Midbrain (tissue), 1 donor: ENCODE measurements at places on chromosomes 2 and 18.

- peak; percentile 77 for DNase-seq
Measured at GRCh38 chr2:24409700-24410556, 49.6 kb upstream of the ITSN2 start.

- DNase-seq: no peak
Measured at GRCh38 chr2:88265352-88266303, 95.5 kb downstream of the THNSL2 start.

DNA sequence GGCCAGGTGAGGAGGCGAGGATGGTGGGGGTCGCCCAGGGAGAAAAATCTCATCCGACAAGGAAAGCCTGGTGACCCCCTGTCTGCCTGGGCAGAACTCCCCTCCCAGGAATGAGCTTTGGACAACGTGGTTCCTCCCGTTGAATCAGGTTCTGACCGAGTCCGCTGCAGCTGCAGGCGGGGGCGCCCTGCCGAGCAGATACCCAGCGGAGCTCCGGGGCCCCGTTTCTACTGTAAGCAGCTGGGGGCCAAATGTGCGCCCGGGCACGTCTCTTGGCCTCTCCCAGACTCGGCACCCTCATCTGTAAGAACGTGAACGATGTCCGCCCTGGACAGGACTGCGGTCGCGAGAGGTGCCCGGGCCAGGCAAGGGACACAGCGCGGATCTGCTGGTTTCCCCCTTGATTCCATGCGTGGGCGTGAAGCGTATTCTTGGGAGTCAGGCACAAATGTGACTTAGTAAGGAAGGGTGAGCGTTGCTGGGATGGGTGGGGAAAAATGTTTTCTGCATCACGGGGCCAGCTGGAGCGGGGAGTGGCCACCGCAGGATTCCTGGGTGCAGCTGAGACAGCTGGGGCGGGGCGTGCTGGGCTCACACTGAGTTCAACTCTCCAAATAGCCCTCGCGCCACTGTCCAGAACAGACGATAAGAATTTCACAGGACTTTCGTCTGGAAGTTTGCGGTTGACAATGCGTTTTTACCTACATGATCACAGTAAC lies 20.2 kb upstream of the TUBB6 start:
- DNase-seq: no peak

DNA sequence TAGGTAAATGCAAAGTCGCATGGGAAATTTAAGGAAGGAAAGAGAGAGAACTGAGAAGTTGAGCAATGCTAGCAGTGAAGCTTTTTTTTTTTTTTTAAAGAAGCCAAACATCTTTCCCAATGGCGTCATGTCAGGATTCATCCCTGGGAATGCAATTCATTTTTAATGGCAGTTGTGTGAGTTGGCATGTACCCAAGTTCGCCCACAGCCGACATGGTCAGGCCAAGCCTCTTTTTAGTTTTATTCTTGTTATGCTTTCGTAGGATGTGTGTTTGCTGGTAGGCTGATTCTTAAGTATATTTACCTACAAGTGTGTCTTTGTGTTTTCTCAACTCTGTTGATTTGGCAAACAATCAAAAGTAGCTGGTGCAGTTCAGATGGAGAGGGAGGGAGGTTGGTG lies 127.6 kb upstream of the ITGA6 start:
- DNase-seq: no peak

- no peak for DNase-seq
Measured at GRCh38 chr2:230947908-230948365, 22.9 kb upstream of the GPR55 start.

GRCh38 chr2:25065768-25066167 lies 23.9 kb downstream of the EFR3B start:
- DNase-seq: no peak

DNA sequence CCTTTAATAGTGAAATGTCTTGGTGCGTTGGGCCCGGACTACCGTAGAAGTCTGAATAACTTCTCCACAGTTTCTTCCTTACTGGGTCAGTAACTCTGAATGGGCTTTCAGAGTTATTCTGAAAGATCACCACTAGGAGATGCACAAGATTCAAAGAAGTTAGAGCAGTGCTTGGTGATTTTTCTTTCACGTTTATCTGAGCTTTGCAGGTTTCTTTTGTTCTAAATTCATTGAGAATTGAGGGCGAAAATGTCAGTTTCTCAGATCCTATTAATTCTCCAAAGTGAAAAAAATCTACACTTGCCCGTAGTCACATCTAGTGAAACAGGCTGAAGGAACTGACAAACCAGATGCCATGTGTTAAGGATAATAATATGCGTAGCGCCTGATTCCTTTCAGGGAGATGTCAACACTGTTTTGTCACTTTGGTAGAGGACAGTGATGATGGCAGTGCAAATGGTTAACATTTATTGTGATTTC lies 70.1 kb downstream of the QPCT start:
- DNase-seq: peak; percentile 48

GRCh38 chr2:60104514-60105505 lies 448.6 kb downstream of the BCL11A start:
- no peak for DNase-seq

DNA sequence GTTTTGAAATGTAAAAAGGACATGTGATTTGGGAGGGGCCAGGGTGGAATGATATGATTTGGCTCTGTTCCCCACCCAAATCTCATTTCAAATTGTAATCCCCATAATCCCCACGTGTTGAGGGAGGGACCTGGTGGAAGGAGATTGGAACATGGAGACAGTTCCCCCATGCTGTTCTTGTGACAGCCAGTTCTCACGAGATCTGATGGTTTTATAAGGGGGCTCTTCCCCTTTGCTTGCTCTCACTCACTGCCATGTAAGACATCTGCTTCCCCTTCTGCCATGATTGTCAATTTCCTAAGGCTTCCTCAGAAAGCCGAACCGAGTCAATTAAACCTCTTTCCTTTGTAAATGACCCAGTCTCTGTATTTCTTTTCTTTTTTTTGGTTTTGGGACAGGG lies 39.2 kb downstream of the FECH start:
- DNase-seq: no peak

DNA sequence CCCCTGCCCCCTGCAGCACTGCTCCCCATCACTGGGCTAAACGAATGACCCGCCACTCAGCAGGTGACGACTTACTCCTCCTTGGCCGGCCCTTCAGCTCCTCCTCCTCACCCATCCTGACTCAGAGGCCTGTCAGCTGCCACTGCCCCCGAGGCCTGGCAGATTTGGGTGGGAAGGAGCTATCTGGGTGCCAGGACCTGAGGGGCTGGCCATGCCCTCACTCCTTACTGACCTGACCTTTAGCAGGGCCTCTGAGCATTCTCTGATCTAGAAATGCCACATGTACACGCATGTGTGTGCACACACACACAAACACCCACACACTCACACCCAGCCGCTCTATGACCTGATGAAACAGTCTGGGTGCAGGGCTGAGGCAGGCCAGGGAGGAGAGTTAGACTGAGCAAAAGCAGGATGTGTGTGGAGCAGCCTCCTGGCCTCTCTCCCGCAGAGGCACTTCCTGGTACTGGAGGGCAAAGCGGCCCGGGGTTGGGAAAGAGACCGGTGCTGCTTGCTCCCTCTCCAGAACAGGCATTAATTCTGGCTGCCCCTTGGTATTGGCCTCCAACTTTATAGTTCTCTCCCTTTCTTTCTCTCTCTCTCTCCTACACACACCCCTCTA lies 68.0 kb downstream of the ZFP36L2 start:
- no peak for DNase-seq

- no peak for DNase-seq
Measured at GRCh38 chr2:28552045-28552823, 56.4 kb downstream of the PLB1 start.

- DNase-seq: peak; percentile 41
Measured at GRCh38 chr18:3012136-3013023, 564 bp downstream of the LPIN2 start.

DNA sequence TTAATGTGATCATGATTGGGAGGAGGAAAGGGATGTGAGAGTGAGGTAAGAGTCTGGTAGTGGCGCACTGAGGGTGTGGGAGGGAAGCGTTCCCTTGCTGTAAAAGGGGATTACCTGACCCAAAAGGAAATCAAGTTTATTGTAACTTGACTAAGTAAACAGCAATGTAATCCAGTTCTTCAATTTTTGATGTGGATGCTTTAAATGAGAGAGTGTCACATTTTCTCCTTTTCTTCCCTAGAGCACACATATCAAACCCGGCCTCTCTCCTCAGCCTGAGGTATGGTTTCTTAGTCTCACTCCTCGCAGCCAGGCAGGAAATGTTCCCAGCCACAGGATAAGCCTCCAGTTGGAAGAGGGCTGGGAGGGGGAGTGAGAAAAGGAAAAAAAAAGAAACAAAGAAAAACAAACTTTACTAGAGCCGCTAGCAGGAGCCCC lies 688 bp upstream of the ARHGAP28 start:
- DNase-seq: no peak

- DNase-seq: no peak
Measured at GRCh38 chr2:30421604-30422443, 25.2 kb upstream of the LCLAT1 start.

- no peak for DNase-seq
Measured at GRCh38 chr2:216482640-216483039, 16.0 kb upstream of the RPL37A start.

- DNase-seq: no peak
Measured at GRCh38 chr18:10086458-10087210, 172.8 kb downstream of the VAPA start.

GRCh38 chr2:174011796-174012195 lies 46.6 kb upstream of the SP3 start:
- no peak for DNase-seq

- no peak for DNase-seq
Measured at GRCh38 chr2:33377048-33377447, 99.4 kb upstream of the RASGRP3 start.

DNA sequence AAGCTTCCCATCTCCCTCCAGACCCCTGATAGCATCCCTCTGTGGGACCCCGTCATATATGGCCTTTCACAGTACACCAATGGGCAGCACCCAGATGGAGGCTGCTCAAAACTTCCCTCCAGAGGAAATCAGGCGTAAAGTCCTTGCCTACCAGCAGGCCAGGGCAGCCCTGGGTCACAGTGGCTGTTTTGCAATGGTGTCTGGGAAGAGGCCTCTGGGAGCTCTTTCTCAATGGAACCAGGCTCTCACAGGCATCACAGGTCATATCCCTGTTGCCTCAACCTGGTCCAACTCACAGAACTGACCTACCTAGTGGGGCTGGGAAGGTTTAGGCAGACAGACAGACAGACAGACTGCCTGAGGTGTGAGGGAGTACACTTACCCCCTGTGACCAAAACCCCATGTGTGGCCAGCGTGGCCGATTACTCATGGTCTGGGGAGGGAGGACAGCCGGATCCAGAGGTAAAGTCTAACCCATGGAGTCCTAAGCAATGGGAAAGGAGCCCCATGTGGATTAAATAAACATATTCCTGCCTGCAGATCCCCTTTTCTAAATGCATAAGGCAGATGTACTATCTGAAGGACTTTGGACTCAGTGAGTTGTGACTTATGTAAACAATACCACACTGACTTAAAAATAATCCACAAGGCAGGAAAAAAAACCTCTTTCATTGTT lies 58.2 kb downstream of the BCL2L11 start:
- no peak for DNase-seq

DNA sequence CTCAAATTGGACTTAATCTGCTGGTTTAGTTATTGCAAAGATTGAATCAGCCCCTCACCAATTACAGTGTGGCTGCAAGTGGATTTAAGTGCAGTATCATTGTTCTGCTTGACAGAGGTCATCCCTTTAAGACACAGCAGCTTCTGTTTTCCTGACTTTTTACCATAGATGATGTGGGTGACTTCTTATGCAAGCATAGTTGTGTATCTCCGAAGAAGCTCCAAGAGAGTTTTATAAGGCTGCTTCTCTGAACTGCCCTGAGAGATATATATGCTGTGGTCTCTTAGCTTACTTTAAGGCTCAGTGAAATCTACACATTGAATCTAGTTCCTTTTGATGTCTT lies 3.5 kb downstream of the TRIB2 start:
- DNase-seq: no peak

DNA sequence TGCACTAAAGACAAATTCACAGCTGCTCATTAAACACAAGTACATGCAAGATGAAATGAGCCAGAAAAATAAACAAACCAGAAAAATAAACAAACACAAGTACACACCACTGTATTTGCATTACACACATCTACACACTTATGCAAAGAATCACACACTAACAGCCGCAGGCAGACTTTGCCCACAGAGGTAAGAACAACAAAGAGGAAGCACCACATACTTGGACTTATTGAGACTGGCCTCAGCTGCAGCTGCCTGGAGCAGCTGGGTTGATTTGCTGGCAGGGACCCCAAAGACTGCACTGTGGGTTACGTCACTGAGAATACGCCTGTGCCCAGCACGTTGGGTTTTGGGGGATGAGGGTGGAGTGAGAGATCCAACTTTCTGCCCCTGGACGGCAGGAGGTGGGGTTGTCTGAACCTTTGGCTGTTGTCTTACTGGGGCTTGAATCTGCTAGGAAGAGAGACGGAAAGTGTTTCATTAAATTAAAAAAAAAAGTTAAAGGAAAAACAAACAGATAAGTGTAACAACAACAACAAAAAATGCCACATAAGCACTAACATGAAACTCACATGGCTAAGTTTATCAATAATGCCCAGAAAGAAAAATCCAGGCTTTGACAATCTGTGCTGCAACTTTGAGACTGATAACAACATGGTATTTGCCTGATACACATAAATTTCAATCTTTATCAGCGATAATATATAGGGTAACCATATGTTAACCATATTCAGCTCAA lies 71.9 kb upstream of the NFU1 start:
- DNase-seq: peak; percentile 46

DNA sequence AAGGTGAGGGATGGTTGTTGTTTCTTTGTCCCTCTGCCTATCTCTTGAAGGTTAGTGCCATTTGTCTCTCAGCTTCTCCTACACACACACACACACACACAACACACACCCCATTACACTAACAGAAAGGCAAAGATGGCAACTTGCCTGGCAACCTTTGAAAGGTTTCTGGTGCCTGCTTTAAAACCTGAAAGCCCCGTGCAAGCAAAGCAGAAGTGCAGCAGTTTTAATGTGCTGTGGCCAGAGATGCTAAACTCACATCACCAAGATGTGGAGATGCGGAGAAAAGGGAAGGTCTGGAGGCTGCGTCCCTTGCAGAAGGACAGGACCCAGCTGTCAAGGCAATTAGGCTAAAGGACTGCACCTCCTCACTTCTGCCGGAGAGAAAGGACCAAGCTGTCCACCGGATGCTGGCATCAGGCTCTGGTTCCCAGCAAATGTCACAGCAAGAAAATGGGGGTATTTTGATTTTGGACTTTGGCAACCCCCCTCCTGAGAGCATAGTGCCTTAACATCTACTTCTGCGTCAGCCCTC lies 196.4 kb downstream of the ARL4C start:
- no peak for DNase-seq

GRCh38 chr2:159933040-159933726 lies 129.2 kb downstream of the PLA2R1 start:
- no peak for DNase-seq

GRCh38 chr2:37869771-37870170 lies 55.3 kb upstream of the RMDN2 start:
- no peak for DNase-seq

- no peak for DNase-seq
Measured at GRCh38 chr18:41789001-41789400, 166.0 kb upstream of the PIK3C3 start.

- DNase-seq: no peak
Measured at GRCh38 chr2:166234112-166234846, 106.5 kb upstream of the SCN1A start.
